ENCODE measurements at places on chromosomes 12 and 14.

DNA sequence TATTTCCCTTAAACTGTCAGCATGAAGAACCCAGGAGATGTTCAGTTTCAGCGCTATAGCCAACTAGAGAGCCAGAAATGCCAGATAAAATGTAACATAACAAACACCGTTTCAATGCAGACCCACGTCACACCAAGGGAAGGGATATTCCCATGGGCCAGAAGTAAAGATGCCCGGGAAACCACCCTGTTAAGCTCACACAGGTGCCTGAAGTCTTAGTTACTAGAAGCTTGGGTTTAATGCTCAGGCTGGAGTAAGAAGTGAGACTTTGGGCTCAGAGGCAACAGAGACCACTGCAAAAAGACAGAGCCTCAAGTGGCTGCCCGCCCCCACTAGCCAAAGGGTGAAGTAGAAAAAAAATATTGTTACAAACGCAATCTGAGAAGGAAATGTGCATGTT, 52.3 kb downstream of the SYNE3 start:
- DNase-seq = no peak

DNA sequence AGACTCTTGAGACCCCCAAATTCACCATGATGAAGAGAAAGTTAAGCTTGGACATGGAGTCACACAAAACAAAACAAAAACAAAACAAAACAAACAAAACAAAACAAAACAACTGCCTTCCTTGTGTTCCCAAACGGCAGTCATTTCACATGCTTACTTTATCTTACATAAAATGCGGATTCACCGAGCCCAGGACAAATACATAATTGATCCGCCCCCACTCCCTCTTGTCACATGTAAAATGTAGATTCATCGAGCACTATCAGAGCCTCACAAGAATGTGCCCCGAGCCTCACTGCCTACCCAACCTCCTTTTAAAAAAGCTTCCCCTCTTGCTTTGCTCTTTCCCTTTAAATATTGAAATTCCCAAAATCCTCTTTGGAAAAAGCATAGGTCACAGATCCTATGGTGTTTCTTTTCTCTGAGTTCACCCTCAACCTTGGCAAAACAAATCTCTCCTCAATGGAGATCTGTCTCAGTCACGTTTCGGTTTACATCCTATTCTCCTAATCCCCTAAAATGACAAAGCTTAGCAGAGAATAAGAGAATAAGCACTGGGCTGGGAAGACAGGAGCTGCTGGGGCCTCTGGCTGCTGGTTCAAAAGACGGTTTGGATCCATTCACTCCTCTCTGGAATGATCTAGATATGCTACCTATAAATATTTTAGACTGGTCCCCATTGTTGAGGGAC, 83.7 kb downstream of the NINJ2 start:
- DNase-seq = no peak

- DNase-seq = peak; percentile 67
Observed at GRCh38 chr14:23300687-23301223, 1.9 kb downstream of the PPP1R3E start.

DNA sequence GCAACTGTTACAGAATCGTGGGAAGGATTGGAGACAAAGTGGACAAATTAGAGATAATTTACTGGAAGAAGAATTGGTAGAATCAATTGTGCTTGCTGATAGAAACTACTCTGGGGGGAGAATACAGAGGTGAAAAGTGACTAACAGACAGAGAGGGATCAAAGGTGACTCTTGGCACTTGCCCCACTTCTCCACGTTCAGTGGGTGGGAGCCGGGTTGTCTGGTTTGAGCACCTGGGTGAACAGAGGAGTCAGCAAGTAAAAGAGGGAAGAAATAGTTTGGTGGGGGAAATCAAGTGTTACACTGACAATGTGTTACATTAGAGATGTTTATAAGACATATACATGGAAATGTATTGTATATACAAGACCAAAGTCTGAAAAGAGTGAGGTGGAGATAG, 69.1 kb downstream of the PPP2R5E start:
- DNase-seq = no peak

GRCh38 chr12:20547816-20548575, 147.1 kb upstream of the SLCO1C1 start:
- DNase-seq = no peak

DNA sequence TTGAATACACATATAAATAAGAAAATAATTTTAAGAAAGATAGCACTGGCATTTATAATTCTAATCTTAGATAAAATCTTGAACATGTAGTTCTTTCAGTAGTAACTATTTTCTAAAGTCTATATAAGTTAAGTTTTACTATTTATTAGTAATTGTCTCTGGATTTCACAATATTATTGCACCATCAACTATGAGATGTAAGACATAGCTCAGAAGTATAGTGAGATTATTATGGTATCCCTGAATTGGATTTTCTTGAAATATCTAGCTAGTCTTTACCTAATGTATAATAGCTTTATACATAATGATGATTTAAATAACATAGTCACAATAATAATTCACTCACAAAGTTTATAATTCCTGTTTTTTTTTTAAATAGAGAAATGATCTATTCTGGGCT, 6.7 kb downstream of the CLEC12A start:
- DNase-seq = no peak

Data from kidney (tissue), 22 donors.